ENCODE measurements at places on chromosomes 3 and 15.
A peak's percentile ranks its signal among the peaks of the same experiment; 100 is the strongest.

GRCh38 chr3:72982609-72983366 is 13.8 kb upstream of the PPP4R2 start:
- DNase-seq, result no peak

- DNase-seq, result no peak
Measured at GRCh38 chr15:66675446-66675845, 26.6 kb upstream of the SMAD6 start.

DNA sequence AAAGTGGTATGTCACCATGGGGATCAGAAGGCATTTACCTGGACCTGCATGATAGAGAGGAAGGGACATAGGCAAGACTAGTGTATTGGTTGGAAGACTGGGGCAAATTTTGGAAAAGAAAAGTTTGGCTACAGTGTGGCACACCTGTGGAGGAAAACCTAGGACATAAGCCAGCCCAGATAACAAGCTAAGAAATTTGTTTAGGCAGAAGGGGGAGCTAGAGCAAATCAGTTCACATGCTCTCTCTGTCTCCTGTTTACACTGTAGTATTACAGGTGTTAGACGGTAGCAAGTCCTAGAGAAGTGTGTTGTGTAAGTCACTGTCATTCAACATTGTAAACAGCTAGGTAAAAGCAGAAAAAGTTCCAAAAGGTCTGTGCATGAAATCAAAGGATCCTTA is 11.9 kb upstream of the ALDH1A2 start:
- no peak for DNase-seq

DNA sequence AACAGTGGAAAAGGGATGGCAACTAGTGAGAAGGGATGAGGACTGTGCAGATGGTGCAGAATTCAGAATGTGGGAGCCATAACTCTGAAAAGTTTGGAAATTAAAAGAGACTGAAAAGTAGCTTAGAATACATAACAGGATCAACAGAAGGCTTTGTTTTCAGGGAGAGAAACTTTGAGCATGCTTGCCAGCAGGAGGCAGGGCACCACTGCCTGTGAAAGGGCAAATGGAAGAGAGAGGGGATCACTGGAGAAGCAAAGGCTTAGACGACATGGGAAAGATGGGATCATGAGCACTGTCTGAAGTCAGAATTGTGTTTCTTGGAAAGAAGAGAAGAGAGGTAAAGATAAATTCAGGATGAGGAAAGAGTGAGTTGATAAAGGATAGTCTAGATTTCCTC is 99.6 kb downstream of the ABI3BP start:
- DNase-seq, result no peak

GRCh38 chr3:71231680-71232079 is 351.8 kb downstream of the FOXP1 start:
- no peak for DNase-seq

GRCh38 chr15:43118829-43119228 is 13.0 kb upstream of the UBR1 start:
- no peak for DNase-seq

DNA sequence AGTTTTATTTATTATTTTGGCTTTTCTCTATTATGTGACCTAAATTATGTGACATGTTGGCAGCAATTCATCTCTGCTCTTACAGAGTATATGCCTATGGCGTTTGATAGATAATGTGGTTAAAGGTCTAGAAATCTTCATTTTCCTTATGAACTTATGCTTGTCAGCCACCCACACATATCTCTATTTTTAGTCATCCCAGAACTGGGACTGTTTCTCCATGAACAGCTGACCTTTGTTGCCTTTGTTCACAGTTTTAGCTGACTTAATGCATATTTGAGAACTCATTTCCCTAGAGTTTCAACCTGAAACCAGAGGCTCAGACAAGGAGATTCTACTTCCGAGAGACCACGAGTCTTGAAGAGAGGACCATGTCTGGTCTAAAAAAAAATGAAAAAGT is 176.5 kb downstream of the RAP2B start:
- DNase-seq, result peak; percentile 80

- DNase-seq, result no peak
Measured at GRCh38 chr15:37045859-37046740, 54.2 kb downstream of the MEIS2 start.

DNA sequence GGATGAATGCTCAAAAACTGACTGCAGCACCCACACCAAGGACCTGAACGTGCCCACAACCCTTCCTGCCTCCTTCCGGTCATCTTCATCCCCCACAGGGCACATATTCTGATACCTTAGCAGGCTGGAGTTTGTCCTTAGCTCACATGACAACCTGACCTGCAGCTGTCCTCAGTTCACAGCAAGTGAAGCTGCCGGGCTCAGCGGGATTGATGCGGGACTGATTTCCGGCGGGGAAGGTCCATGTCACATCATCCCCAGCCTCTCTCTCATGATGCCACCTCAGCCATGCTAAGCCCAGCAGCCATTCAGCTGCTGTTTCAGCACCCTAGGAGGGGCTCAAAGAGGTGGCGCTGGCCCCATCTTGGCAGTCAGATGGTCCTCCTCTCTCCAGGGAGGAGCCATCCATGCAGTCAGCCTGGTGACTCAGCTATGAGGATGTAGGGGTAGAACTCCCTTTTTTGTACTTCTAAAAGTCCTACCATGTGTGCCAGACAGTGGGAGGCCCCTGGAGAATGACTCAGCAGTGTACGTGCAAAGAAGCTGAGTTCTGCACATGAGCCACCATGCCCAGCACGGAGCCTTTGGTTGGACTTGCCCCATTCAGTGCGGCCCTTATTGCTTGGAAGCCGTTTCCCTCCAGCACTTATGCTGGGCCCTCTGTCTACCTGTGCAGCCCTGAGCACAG is 9.5 kb downstream of the CA12 start:
- peak; percentile 96 for DNase-seq

- no peak for DNase-seq
Measured at GRCh38 chr3:65908588-65908987, 130.1 kb downstream of the MAGI1 start.

- no peak for DNase-seq
Measured at GRCh38 chr3:42640771-42641370, 12.6 kb upstream of the ZBTB47 start.
